GF-D8 (cell line): ENCODE measurements at places on chromosomes 2 and 18.

- DNase-seq = no peak
Observed at GRCh38 chr18:24009651-24010333, 4.8 kb upstream of the TTC39C start.

GRCh38 chr2:240165034-240165433, 24.6 kb upstream of the OTOS start:
- DNase-seq = no peak

GRCh38 chr2:234690569-234691213, 193.8 kb upstream of the ARL4C start:
- DNase-seq = no peak

- DNase-seq = peak; percentile 98
Observed at GRCh38 chr2:112584134-112584890, at the start of gene CHCHD5. CHCHD5 (plus strand) TSS chr2:112584609; CDS start chr2:112584648, 39 bp downstream.

DNA sequence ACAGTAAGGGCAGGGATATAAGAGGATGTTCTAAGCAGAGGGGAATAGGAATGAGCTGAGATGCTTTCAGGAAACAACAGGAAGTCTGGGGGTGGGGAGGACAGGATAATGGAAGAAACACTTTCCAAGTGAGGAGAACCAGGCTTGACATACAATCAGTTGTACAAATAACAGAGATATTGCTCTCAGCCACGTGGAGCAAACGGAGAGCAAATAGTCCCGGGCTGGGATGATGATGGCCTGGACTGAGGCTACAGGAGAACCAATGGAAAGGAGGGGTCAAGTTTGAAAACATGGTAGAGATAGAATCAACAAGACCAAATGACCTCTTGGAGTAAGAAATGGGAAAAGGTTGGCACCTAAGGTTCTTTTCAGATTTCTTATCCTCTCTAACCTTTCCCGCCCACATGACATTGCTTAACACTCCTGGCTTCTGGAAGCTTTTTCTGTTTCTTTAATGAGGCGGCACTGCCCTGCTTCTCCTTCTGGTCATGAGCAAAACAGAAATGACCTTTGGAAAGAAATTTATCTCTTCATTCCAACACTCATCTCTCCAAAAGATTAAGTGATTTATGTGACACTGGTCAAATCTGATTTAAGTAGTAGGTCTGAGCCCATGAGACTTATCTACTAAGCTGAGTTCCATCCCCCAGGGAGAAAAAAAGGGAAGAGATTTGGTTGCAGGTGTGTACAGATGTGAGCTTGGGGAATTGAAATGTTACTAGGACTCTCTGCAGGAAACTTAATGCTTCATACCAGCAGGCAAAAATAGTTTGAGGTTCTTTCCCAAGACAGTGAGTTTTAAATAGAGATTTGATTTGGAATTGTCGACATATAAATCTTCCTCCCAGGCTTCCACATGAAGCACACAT, 442.9 kb upstream of the HNRNPA3 start:
- no peak for DNase-seq
